ENCODE measurements at places on chromosomes 12 and 14. TPM values are rescaled to one million over a fixed set of nuclear protein-coding genes. Genes with fewer than 3 reads are reported as not detected.

The BMAL2 gene
- 7.3 TPM for total RNA-seq

The PA2G4 gene
- 133 TPM for total RNA-seq

The TEAD4 gene
- total RNA-seq: 33.6 TPM

The BCL2L14 gene
- total RNA-seq: not detected

The DAO gene
- not detected for total RNA-seq

DNA sequence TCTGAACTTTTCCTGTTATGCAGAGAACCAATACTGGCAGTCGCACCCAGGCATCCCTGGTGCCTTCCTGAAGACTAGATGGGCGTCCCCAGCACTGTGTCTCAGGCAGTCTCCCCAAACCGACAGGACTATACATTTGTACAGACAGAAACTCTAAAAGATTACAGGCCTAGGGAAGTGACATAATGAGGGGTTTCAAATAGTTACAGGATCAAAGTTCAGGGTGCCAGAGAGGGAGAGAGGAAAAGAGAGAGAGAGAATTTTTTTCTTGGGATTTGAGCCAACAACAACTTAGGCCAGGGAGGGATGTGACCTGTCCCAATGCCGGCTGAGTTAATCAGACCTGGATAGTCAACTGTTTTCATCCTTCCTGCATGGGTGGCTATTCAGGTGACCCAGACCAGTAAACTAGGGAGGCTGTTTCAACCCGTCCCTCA lies 9.3 kb upstream of the GMFB start:
- DNase-seq: no peak

DNA sequence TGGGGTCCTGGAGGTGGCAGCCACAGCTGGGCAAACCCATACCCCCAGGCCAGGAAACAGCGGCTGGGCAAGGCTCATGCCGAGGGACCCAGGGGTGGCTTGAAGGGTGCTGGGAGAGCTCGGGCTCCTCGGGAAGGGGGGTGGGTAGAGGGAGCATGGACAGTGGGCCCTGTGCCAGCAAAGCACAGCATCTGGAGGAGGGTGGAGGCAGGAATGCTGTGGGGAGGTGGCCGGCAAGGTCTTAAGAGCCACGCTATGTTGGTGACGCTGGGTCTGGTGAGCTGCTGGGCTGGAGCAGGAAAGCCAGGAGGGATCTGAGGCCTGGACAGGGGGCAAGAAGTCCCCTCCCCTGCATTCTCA lies 48.2 kb upstream of the DLK1 start:
- no peak for DNase-seq

DNA sequence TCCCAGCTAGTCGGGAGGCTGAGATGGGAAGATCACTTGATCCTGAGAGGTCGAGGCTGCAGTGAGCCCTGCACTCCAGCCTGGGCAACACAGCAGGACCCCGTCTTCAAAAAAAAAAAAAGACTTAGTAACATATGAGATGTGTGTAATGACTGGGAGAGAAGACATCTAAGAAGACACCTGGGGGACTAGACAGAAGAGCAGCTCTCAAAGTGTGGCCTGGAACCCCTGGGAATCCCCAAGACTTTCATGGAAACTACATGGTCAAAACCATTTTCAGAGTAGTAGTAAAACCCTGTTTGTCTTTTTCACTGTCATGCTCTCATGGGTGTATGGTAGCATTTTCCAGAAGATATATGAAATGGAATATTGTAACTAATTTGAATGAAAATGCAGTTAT lies 45.3 kb downstream of the R3HDM2 start:
- no peak for DNase-seq

DNA sequence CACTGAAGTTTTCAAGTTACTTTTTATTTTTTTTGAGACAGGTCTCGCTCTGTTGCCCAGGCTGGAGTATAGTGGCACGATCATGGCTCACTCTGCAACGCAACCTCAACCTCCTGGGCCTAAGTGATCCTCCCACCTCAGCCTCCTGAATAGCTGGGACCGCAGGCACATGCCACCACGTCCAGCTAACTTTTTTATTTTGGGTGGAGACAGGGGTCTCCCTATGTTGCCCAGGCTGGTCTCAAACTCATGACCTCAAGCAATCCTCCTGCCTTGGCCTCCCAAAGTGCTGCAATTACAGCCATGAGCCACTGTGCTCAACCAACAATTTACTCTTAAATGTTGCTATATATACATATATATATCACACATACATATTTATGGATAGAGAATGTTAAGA lies 27.4 kb upstream of the LGALS3 start:
- no peak for DNase-seq

DNA sequence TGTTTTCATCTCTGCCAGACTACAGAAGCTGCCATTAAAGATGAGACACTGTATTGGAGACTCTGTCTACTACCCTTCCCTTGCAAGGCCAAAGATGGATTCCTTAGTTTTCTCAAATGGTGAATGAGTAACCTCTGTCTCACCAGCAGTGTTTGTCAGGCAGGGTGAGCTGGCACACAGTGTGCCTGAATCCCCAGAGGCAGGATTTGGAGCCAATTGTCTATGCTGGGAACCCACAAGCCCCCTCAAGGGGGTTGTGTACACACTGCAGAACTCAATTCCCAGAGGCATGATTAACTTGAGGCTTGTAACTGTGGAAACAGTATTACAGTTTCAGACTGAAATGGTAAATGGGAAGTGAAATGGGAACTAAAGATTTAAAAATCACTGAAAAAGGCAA lies 136.8 kb upstream of the PTPRB start:
- no peak for DNase-seq
